ENCODE measurements at places on chromosomes 16 and 17. TPM values are rescaled to one million over a fixed set of nuclear protein-coding genes. Genes with fewer than 3 reads are reported as not detected.
A peak's percentile ranks its signal among the peaks of the same experiment; 100 is the strongest.

DNA sequence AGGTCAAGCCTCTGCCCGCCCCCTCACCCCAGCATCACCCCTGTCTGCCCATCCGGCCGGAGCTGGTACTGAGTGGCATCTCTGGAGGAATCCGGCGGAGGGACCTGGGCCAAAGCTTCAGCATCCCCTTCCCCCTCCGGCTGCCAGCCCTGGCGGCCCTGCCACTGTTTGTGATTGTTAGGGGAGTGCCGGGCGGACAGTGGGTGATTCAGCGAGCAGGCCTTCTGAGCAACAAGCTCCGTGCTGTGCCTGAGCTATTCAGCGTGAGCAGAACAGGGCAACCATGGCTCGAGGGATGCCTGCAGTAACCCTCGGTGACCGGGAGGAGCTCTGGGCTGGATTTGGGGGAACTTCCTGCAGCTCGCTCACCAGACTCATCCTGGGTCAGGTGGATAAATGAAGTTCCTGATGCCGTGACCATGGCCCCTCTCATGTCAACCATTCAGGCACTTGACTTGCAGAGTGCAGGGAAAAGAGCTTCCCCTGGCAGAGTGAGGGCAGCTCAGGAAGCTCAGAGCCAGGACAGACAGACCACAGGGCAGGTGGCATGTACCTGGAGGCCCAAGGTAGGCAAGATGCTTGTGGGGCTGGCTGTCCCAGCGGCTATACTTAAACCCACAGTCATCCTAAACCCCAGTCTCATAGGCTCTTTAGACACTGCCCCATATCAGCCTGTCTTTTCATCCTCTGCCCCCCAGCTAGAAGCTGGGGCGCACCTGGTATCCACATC lies 24.3 kb upstream of the MLKL start:
- DNase-seq: peak; percentile 56
- H3K4me1 ChIP-seq: peaks cover 8% of the 10 kb centered on the region
- H3K36me3 ChIP-seq: no peaks in the 10 kb centered on the region
- no peak overlapping the region for H3K4me3 ChIP-seq

GRCh38 chr16:68399456-68399855 lies 48.9 kb downstream of the SMPD3 start:
- DNase-seq: no peak
- H3K4me3 ChIP-seq: no peak overlapping the region
- no peaks in the 10 kb centered on the region for H3K36me3 ChIP-seq
- no peaks in the 10 kb centered on the region for H3K27me3 ChIP-seq
- no peaks in the 10 kb centered on the region for H3K4me1 ChIP-seq
- H3K27ac ChIP-seq: no peak overlapping the region

- no peaks in the 10 kb centered on the region for H3K36me3 ChIP-seq
- peaks cover 57% of the 10 kb centered on the region for H3K4me1 ChIP-seq
- H3K27me3 ChIP-seq: no peaks in the 10 kb centered on the region
These were observed 7.4 kb downstream of the CMIP start for GRCh38 chr16:81451753-81452680.

DNA sequence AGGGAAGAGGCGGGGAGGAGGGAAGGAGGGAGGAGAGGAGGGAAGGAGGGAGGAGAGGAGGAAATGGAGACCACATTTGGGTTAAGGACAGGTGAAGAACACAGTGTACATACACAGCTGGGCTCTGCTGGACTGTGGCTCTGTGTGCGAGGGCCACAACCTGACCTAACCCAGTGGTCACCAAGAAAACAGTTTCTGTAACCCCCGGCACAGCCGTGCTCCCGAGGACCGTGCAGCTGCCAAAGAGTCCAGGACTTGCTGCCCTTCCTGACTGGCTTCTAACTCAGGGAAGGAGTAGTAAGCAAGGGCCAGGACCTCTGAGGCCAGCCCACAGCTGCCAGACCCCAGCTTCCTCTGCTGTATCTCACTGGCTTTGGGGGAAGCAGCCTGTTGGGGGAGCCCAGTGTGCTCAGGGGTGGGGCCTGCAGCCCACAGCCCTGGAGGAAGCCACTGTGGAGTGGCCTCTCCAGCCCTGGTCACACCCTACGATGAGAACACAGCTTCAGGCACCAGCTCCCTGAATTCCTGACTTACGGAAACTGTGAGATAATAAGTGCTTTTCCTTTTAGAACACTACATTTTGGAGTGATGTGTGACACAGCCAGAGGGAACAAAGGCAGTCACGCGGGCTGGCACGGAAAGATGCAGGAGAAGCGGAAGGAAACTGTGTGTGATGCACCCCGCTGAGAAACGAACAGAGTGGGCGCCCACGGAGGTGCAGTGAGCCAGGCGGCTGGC lies 32.3 kb downstream of the SLC7A5 start:
- H3K27me3 ChIP-seq: no peaks in the 10 kb centered on the region
- peaks cover 46% of the 10 kb centered on the region for H3K4me1 ChIP-seq
- no peak overlapping the region for H3K4me3 ChIP-seq
- peak; percentile 62 for DNase-seq

DNA sequence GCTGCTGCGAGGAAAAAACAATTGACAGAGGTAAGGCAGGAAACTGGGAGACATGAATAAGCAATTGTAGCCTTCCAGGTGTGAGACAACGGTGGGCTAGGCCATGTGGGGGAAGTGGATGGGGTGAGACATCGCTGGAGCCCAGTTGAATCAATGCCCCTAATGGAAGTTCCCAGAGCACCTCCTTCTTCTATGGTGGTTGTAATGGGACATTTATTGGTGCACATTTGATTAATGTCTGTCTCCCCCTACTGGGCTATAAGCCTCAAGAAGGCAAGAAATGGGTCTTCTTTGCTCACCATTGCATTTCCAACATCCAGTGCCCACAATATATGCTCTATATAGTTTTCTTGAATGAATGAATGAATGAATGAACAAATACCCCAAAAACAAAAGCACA lies 22.7 kb upstream of the CD300E start:
- no peaks in the 10 kb centered on the region for H3K36me3 ChIP-seq
- H3K4me3 ChIP-seq: no peak overlapping the region
- no peak overlapping the region for H3K27ac ChIP-seq
- no peaks in the 10 kb centered on the region for H3K4me1 ChIP-seq
- peaks cover 56% of the 10 kb centered on the region for H3K27me3 ChIP-seq

DNA sequence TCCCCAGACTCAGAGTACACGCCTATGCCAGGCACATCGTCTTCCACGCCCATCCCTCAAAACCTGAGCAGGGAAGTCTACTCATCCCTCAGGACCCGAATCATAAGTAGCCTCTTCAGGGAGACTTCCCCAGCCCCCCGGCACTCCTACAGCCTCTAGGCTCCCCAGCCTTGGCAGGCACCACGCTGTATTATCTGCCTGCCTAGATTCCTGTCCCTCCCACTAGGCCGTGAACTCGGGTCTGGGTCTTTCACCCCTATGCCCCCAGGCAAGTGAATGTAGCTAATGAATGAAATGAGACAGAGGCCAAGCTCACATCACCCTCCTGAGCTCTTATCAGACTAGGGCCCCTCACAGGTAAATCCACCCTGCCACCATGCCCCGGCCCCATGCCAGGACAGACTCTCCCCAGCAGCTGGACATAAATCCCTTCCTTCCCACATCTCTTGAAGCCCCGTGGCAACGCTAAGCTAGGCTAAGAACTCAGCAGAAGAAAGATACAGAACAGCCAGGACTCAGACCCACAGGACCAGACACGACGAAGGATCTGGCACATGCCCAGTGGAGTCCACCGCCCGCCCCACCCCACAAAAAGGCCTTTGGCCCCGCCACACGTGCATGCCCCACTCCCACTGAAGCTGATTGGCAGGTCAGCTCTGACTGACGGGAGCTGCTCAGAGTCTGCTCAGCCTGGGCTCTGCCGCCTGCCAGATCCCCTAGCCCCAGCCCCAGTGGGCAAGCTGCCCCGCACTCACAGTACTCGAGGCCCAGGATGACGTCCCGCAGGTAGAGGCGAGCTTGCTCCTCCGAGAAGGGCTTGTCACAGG lies 13.0 kb downstream of the CAMKK1 start:
- no peaks in the 10 kb centered on the region for H3K4me1 ChIP-seq
- no peaks in the 10 kb centered on the region for H3K27me3 ChIP-seq
- no peak overlapping the region for H3K27ac ChIP-seq
- DNase-seq: no peak
- H3K4me3 ChIP-seq: no peak overlapping the region

DNA sequence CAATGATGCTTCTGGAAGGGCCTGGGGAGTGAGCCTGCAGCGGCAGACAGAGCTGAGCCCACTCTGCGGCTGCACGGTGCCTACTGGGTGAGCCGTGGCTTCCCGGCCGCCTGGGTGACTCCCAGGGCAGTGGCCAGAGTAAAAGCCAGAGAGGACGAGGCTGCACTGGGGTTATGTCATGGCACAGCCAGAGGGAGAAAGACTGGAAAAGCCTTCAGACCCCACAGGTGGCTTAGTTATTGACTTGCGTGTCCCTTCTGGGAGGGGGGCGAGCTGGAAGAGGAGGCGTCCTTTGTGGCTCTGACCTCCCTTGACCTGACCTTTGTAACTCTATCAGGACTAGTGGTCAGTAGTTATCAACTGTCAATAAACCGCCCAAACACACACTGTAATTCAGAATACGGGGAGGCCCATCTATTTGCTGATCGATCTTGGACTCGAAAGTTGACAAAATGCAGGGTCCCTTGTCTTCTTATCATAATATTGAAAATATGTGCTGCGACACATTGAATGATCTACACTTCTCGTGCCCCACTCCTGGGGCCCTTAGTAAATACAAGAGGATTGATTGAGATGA lies 385.9 kb upstream of the ZFHX3 start:
- DNase-seq: no peak
- H3K27me3 ChIP-seq: no peaks in the 10 kb centered on the region
- no peak overlapping the region for H3K4me3 ChIP-seq

- H3K27me3 ChIP-seq: no peaks in the 10 kb centered on the region
- H3K36me3 ChIP-seq: peaks cover 3% of the 10 kb centered on the region
- peak overlapping the region; percentile 99 for H3K27ac ChIP-seq
- H3K4me1 ChIP-seq: peaks cover 76% of the 10 kb centered on the region
These were observed 658 bp downstream of the TNFRSF12A start for GRCh38 chr16:3020604-3021448.

GRCh38 chr17:59914274-59914854 lies 21.4 kb downstream of the RPS6KB1 start:
- no peaks in the 10 kb centered on the region for H3K27me3 ChIP-seq
- no peak overlapping the region for H3K4me3 ChIP-seq
- DNase-seq: peak; percentile 73
- peaks cover 91% of the 10 kb centered on the region for H3K36me3 ChIP-seq
- peaks cover 5% of the 10 kb centered on the region for H3K4me1 ChIP-seq
- H3K27ac ChIP-seq: no peak overlapping the region

- H3K27ac ChIP-seq: no peak overlapping the region
- DNase-seq: no peak
- H3K4me1 ChIP-seq: no peaks in the 10 kb centered on the region
- H3K27me3 ChIP-seq: no peaks in the 10 kb centered on the region
- H3K36me3 ChIP-seq: no peaks in the 10 kb centered on the region
- no peak overlapping the region for H3K4me3 ChIP-seq
These were observed 100.6 kb downstream of the STXBP4 start for GRCh38 chr17:55068862-55069811.

- H3K27me3 ChIP-seq: peaks cover 96% of the 10 kb centered on the region
- H3K4me1 ChIP-seq: no peaks in the 10 kb centered on the region
- DNase-seq: no peak
- H3K4me3 ChIP-seq: no peak overlapping the region
These were observed 17.1 kb upstream of the HOXB13 start for GRCh38 chr17:48745381-48746275.

DNA sequence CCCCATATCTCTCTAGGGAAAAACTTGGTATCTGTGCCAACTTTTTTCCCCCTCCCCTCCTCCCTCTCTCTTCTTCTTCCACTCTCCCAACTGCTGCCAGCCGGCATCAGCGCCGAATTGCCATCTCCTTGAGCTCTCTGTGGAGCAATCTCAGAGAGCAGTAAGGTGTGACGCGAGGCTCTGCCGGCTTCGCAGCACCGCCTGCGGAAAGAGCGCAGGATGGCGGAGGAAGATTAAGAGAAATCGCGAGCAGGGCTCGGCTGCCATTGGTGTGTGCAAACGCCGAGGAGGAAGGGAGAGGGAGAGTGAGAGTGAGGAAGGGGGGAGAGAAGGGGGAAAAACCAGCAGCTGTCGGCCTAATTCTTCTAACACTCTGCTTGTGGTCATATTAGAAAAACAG lies 44.2 kb downstream of the NEUROD2 start:
- H3K36me3 ChIP-seq: peaks cover 79% of the 10 kb centered on the region
- DNase-seq: no peak
- no peak overlapping the region for H3K4me3 ChIP-seq

- no peak overlapping the region for H3K4me3 ChIP-seq
- peak overlapping the region; percentile 81 for H3K27ac ChIP-seq
- no peaks in the 10 kb centered on the region for H3K36me3 ChIP-seq
- no peaks in the 10 kb centered on the region for H3K27me3 ChIP-seq
- no peak for DNase-seq
- H3K4me1 ChIP-seq: peaks cover 57% of the 10 kb centered on the region
These were observed 16.8 kb downstream of the B9D1 start for GRCh38 chr17:19345486-19346350.

- no peaks in the 10 kb centered on the region for H3K36me3 ChIP-seq
- no peaks in the 10 kb centered on the region for H3K27me3 ChIP-seq
- no peak for DNase-seq
- peak overlapping the region; percentile 24 for H3K4me3 ChIP-seq
- H3K27ac ChIP-seq: peak overlapping the region; percentile 71
- peaks cover 25% of the 10 kb centered on the region for H3K4me1 ChIP-seq
These were observed 46.3 kb downstream of the CCDC42 start for GRCh38 chr17:8698162-8698971.

DNA sequence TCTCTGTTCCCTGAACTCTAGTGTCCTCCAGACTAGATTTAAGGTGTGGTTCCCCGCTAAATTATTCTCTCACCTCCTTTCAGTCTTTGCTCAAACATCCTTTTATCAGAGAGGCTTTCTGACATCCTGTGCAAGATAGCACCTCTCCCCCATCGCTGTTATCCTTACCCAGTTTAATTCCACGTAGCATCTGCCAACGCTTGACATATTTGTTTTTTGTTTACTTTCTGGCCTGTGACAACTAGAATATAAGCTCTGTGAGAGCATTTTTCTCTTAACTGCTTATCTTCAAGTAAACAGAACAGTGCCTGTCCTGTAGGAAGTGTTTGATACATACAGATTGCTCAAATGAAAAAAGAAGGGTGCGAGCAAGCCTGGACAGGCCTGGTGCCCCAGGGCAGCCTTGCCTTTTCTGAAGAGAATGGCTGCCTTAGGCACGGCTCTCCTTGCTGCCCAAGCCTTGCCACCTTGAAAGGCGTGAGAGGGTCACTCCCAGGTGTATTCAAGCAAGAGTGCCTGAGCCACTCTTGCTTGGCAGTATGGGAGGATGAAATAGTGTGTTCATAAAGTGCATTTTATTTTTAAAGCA lies 9.7 kb downstream of the DYNLL2 start:
- DNase-seq: no peak
- H3K36me3 ChIP-seq: peaks cover 68% of the 10 kb centered on the region
- H3K27me3 ChIP-seq: no peaks in the 10 kb centered on the region
- H3K27ac ChIP-seq: no peak overlapping the region
- no peak overlapping the region for H3K4me3 ChIP-seq

GRCh38 chr17:15264542-15264941 lies 584 bp downstream of the PMP22 start:
- H3K36me3 ChIP-seq: no peaks in the 10 kb centered on the region
- H3K27ac ChIP-seq: no peak overlapping the region
- peaks cover 25% of the 10 kb centered on the region for H3K27me3 ChIP-seq
- H3K4me1 ChIP-seq: peaks cover 57% of the 10 kb centered on the region
- peak overlapping the region; percentile 60 for H3K4me3 ChIP-seq

- DNase-seq: peak; percentile 86
- no peak overlapping the region for H3K4me3 ChIP-seq
- H3K36me3 ChIP-seq: peaks cover 16% of the 10 kb centered on the region
- no peaks in the 10 kb centered on the region for H3K27me3 ChIP-seq
- H3K27ac ChIP-seq: peak overlapping the region; percentile 72
These were observed 14.2 kb downstream of the AXIN2 start for GRCh38 chr17:65547253-65547670.

Gene FA2H
- 64.2 TPM for total RNA-seq

Gene ORMDL3
- total RNA-seq: 94.2 TPM

Gene TSNAXIP1
- total RNA-seq: not detected

Gene PLA2G10
- total RNA-seq: not detected

Gene ITGAX
- 4.8 TPM for total RNA-seq

Gene DPEP2
- total RNA-seq: 5.2 TPM

Gene CLDN9
- not detected for total RNA-seq
